ENCODE measurements at places on chromosomes 13 and 19. TPM values are rescaled to one million over a fixed set of nuclear protein-coding genes. Genes with fewer than 3 reads are reported as not detected.

FBN3 gene
- 105 TPM for total RNA-seq

- peak; percentile 79 for DNase-seq
- peaks cover 3% of the 10 kb centered on the region for H3K4me1 ChIP-seq
- H3K4me3 ChIP-seq: peak overlapping the region; percentile 81
- peaks cover 99% of the 10 kb centered on the region for H3K27me3 ChIP-seq
- H3K36me3 ChIP-seq: no peaks in the 10 kb centered on the region
- no peak overlapping the region for H3K27ac ChIP-seq
Measured at GRCh38 chr13:35475212-35475959, 1.1 kb downstream of the MAB21L1 start.

ERICH6B gene
- total RNA-seq: not detected

DNA sequence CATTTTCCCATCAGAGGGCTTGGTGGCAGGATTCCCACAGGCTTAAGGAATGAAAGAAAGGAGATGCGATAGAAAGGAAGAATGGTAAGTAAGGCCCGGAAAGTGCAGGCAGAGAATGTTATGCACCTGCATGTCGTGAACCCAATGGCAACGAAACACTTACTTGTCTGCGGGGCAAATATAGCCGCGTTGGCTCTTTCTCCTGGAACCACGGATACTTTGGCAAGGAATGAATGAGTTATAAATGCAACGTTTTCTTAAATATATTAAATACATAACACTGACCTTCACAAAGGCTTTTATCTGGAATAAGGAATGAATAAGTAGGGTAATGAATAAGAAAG lies 192.1 kb downstream of the KATNAL1 start:
- H3K4me3 ChIP-seq: peak overlapping the region; percentile 72
- no peaks in the 10 kb centered on the region for H3K36me3 ChIP-seq
- H3K27me3 ChIP-seq: no peaks in the 10 kb centered on the region
- H3K27ac ChIP-seq: no peak overlapping the region

FUT2 gene
- total RNA-seq: 9.2 TPM

DNA sequence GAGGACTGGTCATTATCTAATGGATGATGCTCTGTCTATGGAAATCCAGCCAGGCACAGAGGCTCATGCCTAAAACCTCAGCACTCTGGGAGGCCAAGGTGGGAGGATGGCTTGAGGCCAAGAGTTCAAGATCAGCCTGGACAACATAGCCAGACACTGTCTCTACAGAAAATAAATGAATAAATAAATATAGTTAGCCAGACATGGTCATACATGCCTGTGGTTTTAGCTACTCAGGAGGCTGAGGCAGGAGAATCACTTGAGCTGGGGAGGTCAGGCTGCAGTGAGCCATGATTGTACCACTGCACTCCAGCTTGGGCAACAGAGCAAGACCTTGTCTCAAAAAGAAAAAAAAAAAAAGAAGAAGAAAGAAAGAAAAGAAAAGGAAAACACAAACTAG lies 234.7 kb downstream of the TSHZ3 start:
- H3K27me3 ChIP-seq: no peaks in the 10 kb centered on the region
- DNase-seq: no peak
- H3K4me3 ChIP-seq: no peak overlapping the region
- peaks cover 5% of the 10 kb centered on the region for H3K4me1 ChIP-seq

MAP3K10 gene
- 30.5 TPM for total RNA-seq

LAIR1 gene
- 0.07 TPM for total RNA-seq

GRCh38 chr13:108220041-108220440 lies 1.8 kb downstream of the ABHD13 start:
- DNase-seq: peak; percentile 52
- H3K27me3 ChIP-seq: no peaks in the 10 kb centered on the region
- H3K27ac ChIP-seq: no peak overlapping the region
- no peaks in the 10 kb centered on the region for H3K4me1 ChIP-seq
- no peaks in the 10 kb centered on the region for H3K36me3 ChIP-seq

- peak; percentile 51 for DNase-seq
- no peaks in the 10 kb centered on the region for H3K4me1 ChIP-seq
- H3K36me3 ChIP-seq: no peaks in the 10 kb centered on the region
- peak overlapping the region; percentile 32 for H3K27ac ChIP-seq
- H3K4me3 ChIP-seq: no peak overlapping the region
Measured at GRCh38 chr19:16824658-16825311, 4.4 kb upstream of the SIN3B start.

WDR88 gene
- total RNA-seq: not detected

DNA sequence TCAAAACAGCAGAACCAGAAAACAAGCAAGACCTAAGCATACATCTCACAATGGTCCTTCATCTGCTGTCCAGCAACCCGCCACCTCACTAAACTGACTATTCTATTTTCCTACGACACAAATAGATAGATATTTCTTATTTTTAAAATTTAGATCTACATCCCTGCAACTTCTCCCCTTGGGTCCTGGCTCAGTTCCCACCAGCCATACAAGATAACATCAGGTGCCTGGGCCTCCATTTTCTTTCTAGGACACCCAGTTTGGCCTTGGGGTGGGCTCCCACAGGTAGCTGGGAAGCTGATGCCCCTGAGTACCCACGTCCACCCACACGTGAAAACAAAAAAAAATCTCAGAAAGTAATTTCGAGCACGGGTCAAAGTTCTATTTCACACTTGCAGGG lies 47.6 kb downstream of the TGDS start:
- no peak for DNase-seq
- H3K4me3 ChIP-seq: peak overlapping the region; percentile 92
- H3K27ac ChIP-seq: peak overlapping the region; percentile 68
- peaks cover 8% of the 10 kb centered on the region for H3K4me1 ChIP-seq

- no peak overlapping the region for H3K27ac ChIP-seq
- H3K4me1 ChIP-seq: no peaks in the 10 kb centered on the region
- H3K4me3 ChIP-seq: no peak overlapping the region
- DNase-seq: no peak
Measured at GRCh38 chr13:40023595-40024203, 368.2 kb downstream of the COG6 start.

IZUMO2 gene
- 0.79 TPM for total RNA-seq

- peaks cover 31% of the 10 kb centered on the region for H3K36me3 ChIP-seq
- H3K4me1 ChIP-seq: peaks cover 13% of the 10 kb centered on the region
- no peaks in the 10 kb centered on the region for H3K27me3 ChIP-seq
Measured at GRCh38 chr13:111249637-111250360, 70.6 kb upstream of the TEX29 start.

GRCh38 chr19:6362027-6362350 lies 658 bp downstream of the CLPP start:
- H3K36me3 ChIP-seq: peaks cover 23% of the 10 kb centered on the region
- DNase-seq: no peak
- no peaks in the 10 kb centered on the region for H3K4me1 ChIP-seq
- H3K27ac ChIP-seq: no peak overlapping the region

DNA sequence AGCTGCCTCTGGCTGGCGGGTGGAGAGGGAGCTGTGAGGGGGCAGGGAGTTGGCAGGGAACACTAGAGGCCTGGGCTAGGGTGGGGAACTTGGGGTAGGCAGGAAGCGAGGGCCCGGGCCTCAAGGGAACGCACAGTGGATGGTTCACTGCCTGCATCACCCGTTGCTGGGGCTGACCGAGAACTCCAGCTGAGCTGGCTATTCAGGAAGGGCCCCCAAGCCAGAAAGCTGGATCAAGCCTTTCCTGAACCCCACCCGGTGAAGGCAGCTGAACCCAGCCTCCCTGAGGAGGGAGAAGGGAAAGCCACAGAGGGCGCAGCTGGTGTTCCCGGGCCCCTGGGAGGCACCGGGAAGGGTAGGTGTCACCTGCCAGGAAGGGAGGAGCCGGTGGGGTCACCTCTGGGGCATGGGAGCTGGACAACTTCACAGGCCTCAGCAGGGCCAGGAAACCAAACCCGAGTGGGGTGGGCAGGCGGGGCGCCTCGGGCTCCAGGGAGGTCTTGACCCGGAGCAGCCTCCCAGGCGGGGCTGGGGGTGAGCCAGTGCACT lies 13.9 kb downstream of the PALM start:
- H3K27me3 ChIP-seq: no peaks in the 10 kb centered on the region
- no peak overlapping the region for H3K4me3 ChIP-seq
